Posterior vena cava (tissue), 2 donors: ENCODE measurements at places on chromosomes 2 and 18. TPM values are rescaled to one million over a fixed set of nuclear protein-coding genes. Genes with fewer than 3 reads are reported as not detected.

The SKOR2 gene
- not detected for total RNA-seq

The FHL2 gene
- 119 TPM for total RNA-seq

The EPHA4 gene
- total RNA-seq: 39.2 TPM

The ST6GAL2 gene
- total RNA-seq: 15.5 TPM
